ENCODE measurements at places on chromosomes 12 and 14.

DNA sequence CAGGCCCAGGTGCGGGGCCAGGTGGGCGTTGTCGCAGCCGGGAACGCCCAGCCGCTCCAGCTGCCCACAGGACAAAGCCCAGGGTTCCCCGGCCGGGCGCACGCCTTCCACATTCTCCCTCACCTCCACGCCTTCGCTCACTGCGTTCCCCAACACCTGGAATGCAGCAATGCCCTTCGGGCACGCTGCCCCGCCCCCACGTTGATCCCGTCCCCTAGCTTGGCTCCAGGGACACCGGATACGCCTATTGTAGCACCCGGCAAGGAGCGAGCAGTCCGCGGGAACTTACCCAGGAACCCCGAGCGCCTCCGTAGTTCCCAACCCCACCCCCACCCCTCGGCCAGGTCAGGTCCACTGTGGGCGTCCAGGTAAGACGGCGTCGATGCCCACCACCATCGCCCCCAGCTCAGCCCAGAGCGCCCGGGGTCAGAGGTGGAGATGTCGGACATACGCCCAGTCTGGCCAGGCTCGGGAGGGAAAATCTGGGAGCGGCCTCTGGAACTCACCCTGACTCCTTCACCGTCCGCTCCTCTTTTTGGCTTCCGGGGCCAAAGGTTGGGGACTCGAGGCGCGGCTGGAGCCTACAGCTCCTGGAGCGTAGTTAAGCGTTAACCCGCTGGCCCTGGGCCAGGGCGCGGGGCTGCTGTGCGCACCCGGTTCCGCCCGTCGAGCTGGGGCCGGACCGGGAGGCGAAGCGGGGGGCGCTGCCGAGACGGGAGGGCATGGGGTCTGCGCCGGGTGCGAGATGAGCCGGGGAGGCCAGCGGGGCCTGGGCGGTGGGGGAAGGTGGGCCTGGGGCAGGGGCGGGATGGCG, 594 bp upstream of the CEP170B start:
- DNase-seq, result no peak

DNA sequence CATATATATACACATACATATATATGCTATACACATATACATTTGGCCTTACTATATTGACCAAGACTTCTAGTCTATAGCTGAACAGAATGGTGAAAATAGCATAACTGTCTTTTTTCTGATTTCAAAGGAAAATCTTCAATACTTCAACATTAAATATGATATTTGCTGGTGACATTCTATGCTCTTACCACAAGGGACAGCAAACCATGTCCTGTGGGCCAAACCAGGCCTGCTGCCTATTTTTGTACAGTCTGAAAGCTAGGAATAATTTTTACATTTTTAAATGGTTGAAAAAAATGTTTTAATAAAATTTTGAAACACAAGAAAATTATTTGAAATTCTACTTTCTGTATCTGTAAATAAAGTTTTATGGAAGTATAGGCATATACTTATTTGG, 63.6 kb downstream of the EML5 start:
- DNase-seq, result peak; percentile 3

DNA sequence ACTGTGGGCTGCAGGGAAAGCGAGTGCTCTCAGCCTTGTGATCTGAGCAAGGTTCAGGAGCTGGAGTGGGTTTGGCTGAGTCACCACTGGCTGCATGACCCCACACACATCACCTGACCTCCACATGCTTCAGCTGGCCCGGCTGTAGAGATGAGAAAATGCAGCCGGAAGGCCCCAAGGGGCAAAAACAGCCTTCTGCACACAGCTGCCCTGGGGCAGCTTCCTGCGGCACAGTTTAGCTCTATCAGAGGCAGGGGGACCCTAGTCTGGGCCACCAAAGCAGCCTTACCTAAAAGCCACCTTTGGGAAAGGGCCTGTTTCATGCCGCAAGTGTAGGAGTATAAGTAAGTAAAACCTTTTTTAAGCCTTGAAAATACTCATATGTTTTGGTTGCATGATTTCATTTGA, 123.3 kb downstream of the SSPN start:
- peak; percentile 46 for DNase-seq

DNA sequence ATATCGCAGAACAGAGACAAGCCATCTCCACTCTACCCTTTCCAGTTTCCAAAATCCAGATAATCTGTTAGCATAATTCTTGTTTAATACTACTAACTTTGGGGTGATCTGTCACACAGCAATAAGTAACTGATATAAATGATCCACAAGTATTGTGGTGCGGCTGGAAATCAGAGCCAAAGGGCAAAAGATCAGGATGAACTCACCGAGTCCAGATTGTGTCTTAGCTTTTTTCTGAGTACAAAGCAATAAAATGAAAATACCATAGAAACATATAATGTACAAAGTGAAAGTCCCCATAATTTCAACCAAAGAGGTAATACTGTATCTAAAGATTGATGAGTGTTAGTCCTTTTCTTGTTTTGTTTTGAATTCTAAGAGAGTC, 17.4 kb downstream of the HECTD1 start:
- DNase-seq, result no peak
